ENCODE measurements at places on chromosomes 11 and 22.

DNA sequence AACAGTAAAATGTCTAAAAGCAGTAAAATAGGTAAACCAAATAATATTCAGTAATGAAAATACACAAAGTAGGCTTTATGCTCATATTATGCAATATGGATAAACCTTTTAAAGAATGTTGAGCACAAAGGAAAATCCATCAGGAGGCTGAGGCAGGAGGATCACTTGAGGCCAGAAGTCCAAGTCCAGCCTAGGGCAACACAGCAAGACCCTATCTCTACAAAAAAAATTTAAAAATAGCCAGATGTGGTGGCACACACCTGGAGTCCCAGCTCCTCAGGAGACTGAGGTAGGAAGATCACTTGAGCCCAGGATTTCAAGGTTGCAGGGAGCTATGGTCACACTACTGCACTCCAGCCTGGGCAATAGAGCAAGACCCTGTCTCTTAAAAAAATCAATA lies 17.7 kb upstream of the LMO2 start:
- no peak for DNase-seq

GRCh38 chr11:79237703-79238102 lies 203.1 kb downstream of the TENM4 start:
- peak; percentile 68 for DNase-seq

GRCh38 chr11:82246926-82247325 lies 486.7 kb downstream of the FAM181B start:
- no peak for DNase-seq

DNA sequence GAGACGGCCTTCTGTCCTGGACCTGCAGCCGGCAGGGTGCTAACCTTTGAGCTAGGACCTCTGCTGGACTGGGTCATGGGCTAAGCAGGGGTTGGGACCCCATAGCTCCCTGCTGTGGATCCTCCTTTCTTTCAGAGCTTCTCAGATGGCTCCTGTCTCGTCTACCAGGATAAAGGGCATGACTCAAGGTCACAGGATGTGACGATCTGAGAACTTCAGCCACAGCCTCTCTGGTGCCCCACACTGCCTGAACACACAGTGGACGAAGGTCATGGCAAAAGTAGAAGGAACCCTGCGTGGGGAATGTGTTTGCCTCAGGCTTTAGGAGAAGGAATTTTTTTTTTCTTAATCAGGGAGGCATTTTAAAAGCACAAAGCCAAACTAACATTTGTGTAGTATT lies 196.7 kb downstream of the TRIM29 start:
- no peak for DNase-seq

DNA sequence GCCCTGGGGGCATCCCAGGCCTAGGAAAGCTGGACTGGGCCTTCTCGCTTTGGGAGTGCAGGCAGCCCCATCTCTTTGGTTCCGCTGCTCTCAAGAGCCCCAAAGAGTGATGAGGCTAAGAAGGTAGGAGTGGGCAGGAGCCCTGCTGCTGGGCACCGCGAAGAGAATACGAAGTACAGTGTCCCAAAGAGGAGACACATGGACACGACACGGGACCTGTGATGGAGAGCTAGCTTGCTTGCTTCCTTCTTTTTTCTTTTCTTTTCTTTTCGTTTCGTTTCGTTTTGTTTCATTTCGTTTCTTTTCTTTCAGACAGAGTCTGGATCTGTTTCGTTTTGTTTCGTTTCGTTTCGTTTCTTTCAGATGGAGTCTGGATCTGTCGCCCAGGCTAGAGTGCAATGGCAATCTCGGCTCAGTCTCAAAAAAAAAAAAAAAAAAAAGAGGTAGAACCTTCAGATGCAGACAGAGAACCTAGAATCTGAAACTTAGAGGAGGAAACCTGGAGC lies 10.6 kb downstream of the MGAT3 start:
- no peak for DNase-seq

DNA sequence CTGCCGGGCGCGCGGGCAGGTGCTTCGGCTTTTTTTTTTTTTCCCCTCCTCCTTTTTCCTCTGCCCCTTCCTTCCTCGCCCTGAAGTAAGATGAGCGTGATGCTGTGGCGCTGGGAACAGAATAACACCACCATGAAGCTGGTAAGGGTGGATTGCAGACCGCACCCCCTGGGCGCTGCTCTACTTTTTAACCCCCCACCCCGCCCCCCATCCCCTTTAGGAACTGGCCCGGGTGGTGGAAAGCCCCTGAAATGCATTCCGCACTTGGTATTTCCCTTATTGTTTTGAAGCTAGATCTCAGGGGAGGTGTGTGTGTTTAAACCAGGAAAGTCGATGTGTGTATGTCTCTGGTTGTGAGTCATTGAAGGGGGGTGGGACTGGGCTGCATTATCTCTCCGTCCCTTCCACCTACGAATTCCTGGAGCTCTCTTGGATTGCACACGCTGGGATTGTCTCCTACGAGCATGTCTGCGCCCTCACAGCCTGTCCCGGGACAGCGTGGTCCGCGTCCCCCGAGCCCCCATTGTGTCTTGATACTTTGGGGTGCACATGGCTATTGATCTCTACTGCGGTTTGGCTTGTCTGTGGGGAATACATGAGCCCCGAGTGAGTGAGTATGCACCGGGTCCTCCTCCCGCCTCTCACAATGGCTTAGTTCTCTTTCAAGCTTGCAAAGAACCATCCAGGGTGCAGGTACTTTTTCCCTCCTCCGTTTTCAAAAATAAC lies 64.9 kb downstream of the NAV2 start:
- no peak for DNase-seq

DNA sequence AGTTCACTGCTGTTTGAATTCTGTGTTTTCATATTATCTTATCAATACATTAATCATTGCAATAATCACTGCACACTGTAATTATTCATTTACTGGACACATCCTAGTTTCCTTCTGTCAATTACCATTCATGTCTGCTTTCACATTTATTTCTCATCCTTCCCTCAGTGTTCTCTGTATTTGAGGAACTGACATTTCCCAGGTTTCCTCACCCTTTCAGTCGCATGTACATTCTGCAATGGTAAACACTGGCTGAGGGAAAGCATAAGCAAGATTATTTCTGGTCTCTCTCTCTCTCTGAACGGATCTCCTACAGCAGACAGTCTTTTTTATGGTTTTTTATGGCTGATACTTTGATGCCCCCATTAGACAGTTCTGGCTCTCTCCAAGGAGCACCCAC lies 4.2 kb upstream of the HBD start:
- DNase-seq = no peak

DNA sequence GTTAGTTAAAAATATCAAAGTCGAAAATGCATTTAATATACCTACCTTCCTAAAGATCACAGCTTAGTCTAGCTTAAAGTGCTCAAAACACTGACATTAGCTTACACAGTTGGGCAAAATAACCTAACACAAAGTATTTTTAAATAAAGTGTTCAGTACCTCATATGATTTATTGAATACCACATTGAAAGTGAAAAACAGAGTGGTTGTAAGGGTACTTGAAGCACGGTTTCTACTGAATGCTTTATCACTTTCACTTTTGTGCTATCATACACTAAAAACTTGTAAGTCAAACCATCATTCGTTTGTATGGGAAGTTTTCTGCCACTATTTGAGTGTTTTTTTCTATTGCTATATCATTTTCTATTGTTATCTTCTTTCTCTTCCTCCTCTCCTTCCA lies 36.6 kb downstream of the ZBTB44 start:
- no peak for DNase-seq

GRCh38 chr11:97683733-97684132 lies 1293.9 kb downstream of the JRKL start:
- no peak for DNase-seq
